ENCODE measurements at places on chromosomes 4 and X.

- DNase-seq = no peak
Observed at GRCh38 chr4:152038238-152038637, 277.4 kb upstream of the GATB start.

DNA sequence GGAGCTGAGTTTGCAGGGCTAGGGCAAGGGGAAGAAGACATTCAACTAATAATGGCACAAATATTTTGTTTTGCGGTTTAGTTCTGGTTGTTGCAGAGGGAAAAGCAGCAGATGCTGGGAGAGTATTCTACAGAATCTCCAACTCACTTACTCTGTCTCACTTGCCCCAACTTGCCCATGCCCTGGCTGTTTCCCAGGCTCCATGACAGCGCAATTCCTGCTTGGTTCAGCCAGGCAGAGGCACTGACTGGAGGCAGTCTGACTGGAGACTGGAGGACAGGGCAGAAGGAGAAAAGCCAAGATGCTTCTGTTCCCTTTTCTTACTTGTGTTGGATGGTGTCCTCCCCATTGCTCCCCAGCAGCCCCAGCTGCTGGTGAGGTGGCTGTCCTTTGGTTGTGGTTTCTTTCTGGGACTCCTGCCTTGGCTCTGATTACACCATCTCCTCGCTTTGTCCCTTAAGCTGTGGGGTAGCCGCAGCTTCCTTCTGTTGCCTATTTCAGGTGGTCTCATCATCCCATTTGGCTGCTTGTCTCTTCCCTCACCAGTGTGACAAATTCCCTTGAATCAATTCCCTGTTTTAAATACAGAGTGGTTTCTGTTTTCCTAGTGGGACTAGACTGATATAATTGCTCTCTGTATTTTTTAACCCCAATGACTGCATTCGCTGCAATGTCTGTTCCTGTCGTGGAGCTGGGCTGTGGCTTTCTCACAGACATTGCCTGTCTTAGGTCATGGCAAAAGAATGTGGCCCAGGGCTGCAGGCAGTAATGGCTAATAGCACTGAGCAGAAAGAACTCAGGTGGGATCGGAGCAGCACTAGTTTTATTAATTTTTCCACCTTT is 24.2 kb upstream of the RASL11B start:
- peak; percentile 91 for DNase-seq

DNA sequence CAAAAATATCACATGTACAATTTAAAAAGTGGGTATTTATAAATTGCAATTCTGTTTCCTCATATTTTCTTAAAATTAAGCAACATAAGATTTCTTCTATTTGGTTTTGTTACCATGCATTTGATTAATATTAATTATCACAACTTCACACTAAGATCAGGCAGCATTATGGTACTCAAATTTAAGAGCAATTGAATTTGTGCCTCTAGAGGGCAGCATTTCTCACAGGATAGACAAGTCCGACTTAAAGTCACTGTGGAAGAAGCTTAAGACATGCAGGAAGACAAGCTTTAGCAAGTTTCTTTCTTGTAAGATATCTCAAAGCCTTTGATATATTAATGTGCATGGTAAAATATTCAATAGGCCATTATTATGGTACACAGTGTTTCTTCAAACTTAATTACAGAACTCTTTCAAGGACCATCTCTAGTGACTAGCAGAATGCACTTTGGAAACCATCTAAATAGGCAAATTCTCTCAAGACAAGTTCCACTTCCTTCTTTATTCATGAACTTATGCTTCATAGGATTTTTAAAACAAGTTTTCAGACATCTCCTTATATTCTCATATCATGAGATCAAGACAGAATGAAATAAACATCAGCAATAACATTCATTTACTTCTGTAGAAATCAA is 35.0 kb downstream of the FBXW7 start:
- DNase-seq = peak; percentile 83

DNA sequence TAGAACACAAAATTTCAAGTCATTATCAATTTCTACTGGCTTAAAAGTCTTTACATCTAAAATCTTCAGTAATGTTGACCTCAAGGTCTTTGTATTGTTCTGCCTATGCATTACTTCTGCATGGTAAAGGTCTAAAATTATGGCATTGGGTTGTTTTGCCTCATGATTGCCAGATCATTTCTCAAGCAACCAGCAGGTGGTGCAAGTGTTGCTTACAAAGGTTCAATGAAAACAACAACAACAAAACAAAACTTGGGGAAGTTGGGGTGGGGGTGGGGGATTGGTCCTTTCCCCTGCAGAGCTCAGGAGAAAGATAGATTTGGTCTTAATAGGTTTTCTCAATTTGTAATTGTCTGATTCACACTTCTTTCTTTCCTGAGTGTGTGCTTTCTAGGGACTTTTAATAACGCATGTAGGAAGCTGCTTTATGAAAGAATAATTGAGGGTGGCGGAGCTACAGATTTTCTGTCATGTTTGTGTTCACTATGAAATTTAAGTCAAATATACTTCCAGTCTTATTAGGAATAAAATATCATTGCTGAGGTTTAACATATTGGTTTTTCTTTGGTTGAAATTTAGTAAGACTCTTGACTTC is 145.1 kb downstream of the COL4A5 start:
- peak; percentile 26 for DNase-seq

GRCh38 chr4:34181891-34182290 is 2062.4 kb downstream of the ARAP2 start:
- peak; percentile 62 for DNase-seq

DNA sequence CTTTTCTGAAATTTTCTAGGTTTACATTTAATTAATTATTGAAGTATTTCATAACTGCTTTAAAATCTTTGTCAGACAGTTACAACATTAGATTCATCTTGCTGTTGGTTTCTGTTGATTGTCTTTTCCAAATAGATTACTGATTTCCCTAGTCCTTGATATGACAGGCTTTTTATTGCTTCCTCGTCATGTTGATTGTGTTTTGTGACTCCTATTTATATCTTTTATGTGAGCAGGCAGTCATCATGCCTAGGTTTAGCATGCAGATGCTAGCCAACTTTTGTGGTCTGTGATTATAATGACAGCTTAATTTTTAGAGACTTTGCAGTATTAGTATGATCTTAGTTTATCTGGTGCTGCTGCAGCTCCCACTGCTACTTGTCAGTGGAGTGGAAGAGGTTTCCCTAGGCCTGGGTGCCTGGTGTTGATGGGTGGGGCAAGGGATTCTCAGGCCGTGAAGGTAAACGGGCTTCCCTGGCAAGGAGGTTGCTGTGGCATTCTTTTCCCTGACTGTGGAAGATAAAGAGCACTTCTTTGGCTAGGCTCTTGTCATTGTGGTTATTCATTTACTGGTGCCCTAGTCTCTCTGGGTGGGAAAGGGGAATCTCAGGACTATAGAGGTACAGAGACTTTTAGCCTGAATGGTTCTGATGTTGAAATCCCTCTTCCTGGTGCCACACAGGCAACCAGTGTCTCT is 65.7 kb downstream of the SERPINA7 start:
- DNase-seq = no peak

DNA sequence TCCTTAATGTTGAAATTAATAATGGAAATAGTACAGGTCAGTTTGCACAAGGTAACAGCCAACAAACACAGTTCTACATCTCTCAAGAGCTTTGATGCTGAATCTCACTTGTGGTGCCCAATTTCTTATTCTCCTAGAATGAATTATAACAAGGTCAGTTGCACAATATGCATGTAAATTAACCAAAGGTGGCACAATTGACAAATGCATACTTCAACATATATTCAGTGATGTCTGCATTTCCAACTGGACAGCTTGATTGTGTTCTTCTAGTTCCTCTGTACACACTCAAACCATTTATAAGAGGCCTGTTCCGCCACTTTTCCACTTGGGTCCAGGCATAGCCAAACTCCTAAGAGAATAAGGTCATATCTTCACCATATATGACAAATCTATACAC is 210.3 kb upstream of the EPHA5 start:
- peak; percentile 41 for DNase-seq

- no peak for DNase-seq
Observed at GRCh38 chr4:1647432-1647831, 36.7 kb downstream of the FAM53A start.

DNA sequence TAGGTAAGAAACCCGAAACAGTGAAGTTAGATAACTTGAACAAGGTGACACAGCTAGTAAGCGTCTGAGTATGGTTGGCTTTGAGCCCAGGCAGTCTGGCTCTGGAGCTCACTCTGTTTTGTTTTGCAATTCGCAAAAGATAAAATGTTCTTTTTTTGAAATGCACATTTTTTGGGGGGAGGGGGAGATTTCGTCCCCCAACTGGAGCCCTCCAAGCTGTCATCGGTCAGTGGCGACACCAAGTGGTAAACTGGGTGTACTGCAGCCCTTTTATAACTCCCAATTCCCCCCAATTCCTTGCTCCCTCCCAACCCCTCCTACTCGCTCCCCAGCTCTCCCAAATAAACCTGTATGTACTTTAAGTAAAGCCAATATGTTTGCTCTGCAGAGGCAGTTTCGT is 2.8 kb upstream of the CLCN5 start:
- peak; percentile 44 for DNase-seq

DNA sequence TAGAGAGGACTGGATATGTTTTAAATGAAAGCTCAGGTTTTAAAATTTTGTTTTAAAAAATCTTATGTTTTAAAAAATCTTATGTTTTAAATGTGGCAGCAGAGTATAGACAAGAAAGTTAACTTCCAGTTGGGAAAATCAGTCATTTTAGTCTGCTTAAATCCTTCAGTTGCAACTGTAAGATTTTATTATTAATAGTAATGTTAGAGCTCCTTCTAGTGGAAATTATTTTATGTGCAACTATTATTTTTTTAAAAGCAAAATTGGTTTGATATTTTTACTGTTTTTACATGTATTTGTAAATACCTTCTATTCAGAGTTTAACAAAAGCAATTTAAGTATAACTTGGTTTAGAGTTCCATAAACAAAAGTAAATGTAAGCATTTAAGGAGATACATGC is 8.5 kb upstream of the NUDT6 start:
- DNase-seq = peak; percentile 13

DNA sequence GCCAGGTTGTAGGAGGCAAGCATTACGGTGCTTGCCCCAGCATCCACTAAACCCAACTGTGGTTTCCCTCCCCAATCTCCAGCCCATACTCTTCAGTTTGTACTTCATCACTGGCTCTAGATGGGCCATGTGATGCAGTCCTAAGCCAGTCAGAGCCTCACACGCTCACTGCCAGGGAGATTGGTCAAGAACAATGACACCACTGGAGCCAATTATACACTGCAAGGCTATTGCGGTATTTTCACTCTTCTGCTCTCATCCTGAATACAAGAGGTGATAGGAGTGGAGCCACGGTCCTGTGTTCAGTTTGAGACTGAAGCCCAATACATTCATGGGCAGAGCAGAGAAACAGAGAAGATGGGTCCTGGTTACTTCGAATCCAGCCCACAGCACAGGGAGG is 58.4 kb downstream of the SEPSECS start:
- no peak for DNase-seq

DNA sequence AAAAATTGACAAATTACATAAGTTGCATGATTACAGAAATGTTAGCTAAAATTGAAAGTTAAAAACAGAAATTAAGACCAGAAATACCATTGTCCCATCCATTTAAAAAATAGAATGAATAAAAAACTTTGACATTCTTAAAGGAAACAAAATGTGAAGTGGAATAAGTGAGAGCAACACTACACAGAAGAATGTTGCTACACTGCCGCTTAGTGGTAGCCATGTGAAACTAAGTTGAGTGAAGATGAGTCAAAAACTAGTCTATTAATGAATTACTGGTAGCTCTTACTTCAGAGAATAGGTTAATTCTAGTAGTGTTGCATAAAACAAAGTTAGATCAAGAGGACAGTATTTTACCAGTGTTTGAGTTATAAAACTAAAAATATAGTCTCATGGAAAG is 571.0 kb upstream of the KLHL4 start:
- DNase-seq = peak; percentile 67

GRCh38 chr4:84502333-84502954 is 3.4 kb upstream of the NKX6-1 start:
- no peak for DNase-seq

GRCh38 chrX:118579417-118579816 is 83.8 kb downstream of the DOCK11 start:
- no peak for DNase-seq

DNA sequence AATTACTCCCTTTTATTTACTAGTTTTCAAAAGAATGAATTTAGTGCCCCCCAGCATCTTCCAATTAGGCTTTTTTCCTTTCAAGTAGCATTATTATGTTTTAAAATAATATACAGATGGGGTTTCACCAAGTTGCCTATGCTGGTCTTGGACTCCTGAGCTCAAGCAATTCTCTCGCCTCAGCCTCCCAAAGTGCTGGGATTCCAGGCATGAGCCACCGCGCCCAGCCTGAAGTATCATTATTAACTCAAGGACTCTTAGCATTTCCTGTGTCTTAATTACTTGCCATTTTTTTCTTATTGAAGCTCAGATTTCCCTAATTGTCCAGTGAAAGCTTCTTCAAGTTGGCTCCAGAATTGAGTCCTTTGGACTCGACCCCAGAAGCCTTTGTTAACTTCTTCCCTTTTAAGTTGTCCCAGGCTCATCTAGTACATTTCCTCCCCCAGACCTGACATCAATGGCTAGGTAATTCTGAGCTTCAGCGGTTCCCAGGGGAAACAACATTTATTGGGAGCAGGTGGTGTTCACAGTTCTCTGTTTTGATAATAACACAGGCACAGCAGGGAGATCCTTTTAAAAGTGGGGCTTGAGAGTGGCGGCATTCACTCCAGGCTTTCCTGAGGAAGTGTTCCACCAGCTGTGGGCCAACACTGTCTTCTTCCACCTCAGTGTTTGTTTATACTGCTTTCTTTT is 10.0 kb downstream of the SAT1 start:
- DNase-seq = no peak

DNA sequence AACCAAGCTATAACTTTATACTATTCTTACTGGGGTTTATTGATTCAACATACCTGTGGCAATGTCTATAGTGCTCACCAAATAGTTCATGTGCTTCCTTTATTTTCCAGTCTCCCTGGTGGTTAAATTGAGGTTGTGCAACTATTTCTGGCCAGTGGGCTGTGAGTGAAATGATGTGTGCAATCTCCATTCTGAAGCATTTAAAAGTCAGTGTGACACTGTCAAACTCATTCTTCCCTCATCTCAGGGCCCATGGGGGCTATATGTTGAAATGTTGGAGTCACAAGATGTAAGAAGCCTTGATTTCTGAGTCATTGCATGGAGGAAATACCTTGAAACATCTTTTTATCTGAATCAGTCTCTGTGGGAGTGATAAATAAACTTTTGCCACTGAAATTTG is 414.3 kb upstream of the RPS6KA3 start:
- DNase-seq = peak; percentile 21

DNA sequence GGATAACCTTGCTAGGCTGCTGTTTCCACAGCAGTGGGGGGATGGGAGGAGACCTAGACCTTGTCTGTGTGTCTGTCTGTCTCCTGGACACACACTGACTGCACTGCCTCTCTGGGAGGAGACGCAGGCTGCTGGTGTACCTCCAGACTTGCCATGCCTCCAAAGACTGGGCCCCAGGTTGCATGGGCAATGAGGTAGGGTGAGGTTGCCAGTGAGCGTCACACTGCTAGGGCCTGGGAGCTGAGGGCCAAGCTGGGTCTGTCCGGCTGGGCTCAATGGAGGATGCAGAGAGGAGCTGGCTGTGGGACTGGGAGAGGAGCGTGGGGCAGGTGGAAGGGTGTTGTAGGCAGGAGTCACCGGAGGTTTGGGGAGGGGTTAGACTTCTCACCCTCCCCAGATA is 16.6 kb downstream of the MAGED2 start:
- DNase-seq = no peak

Measured in MCF 10A (cell line).